Smooth muscle cell of bladder (primary cell): ENCODE measurements at places on chromosomes 12 and 14. TPM values are rescaled to one million over a fixed set of nuclear protein-coding genes. Genes with fewer than 3 reads are reported as not detected.

Gene PWP1
- total RNA-seq, result 77.3 and 83.1 TPM in 2 replicates

Gene WIF1
- not detected in 2 replicates for total RNA-seq

Gene GPRC5D
- total RNA-seq, result not detected in 2 replicates

Gene TMEM52B
- 0.09 and 0.14 TPM in 2 replicates for total RNA-seq
